Activated CD8-positive, alpha-beta memory T cell treated with anti-CD3 and anti-CD28 coated beads for 36 hours (primary cell): ENCODE measurements at places on chromosomes 5 and 9. TPM values are rescaled to one million over a fixed set of nuclear protein-coding genes. Genes with fewer than 3 reads are reported as not detected.

ADCY2 gene
- not detected for total RNA-seq

PIP5KL1 gene
- 1.0 TPM for total RNA-seq

HK3 gene
- 0.06 TPM for total RNA-seq

ST8SIA4 gene
- total RNA-seq = 46.0 TPM

SLC46A2 gene
- total RNA-seq = not detected

RC3H2 gene
- 30.4 TPM for total RNA-seq

PFN3 gene
- total RNA-seq = not detected

ACOT12 gene
- not detected for total RNA-seq

C9 gene
- not detected for total RNA-seq

ADRB2 gene
- total RNA-seq = 0.65 TPM

IER5L gene
- 1.9 TPM for total RNA-seq

IL5 gene
- 18.7 TPM for total RNA-seq

OR13C3 gene
- not detected for total RNA-seq

C9orf152 gene
- total RNA-seq = not detected

IRX2 gene
- total RNA-seq = not detected

NME5 gene
- not detected for total RNA-seq

MYMK gene
- not detected for total RNA-seq

SKP2 gene
- 61.2 TPM for total RNA-seq

FTMT gene
- total RNA-seq = not detected

NAIP gene
- 2.2 TPM for total RNA-seq

RASGEF1C gene
- not detected for total RNA-seq

TXN gene
- 486 TPM for total RNA-seq

MARCOL gene
- total RNA-seq = not detected
